ENCODE measurements at places on chromosomes 3 and 15.

DNA sequence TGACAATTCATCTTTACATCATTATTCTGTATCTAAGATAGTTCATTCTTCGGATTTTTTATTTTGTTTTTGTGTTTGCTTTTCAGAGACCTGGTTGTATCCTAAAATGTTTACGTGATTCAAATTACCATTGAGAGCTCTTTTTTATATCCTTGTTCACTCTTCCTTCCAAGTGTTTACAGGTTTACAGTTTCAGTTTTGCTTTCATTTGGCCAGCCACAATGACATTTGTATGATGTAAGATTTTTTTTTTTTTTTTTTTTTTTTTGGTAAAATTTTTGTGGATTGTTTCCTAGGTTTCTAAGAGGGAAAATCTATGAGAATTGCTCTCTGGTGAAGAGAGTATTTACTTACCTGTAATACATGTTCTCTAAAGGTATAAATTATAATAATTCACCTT lies 55.0 kb downstream of the SETD5 start:
- DNase-seq: no peak

- DNase-seq: peak; percentile 97
Observed at GRCh38 chr15:68599560-68600071, 20.8 kb downstream of the CORO2B start.

DNA sequence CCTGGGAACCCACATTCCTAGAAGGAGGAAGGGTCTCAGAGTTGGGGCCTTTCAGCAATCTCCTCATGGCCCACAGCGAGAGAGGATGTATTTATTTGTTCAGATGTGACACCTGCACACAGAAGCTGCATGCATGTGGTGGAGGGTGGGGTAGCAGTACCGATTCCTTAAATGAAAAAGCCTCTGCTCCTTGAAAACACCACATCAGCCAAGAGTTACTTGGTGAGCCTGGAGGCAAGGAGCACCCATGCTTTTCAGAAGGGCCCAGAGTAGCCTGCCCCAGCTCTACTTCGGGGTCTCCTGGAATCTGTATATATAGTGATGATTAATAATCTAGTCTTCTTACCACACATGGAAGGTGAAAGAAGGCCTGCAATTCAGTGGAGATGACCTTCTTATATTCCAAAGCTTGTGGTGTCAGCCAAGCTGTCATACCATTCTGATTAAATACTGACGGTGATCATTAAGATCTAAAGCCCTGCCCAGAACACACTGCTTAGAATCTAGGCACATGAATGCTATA lies 33.5 kb downstream of the SEMA6D start:
- DNase-seq: no peak

GRCh38 chr3:181604267-181604666 lies 107.5 kb upstream of the SOX2 start:
- DNase-seq: no peak

DNA sequence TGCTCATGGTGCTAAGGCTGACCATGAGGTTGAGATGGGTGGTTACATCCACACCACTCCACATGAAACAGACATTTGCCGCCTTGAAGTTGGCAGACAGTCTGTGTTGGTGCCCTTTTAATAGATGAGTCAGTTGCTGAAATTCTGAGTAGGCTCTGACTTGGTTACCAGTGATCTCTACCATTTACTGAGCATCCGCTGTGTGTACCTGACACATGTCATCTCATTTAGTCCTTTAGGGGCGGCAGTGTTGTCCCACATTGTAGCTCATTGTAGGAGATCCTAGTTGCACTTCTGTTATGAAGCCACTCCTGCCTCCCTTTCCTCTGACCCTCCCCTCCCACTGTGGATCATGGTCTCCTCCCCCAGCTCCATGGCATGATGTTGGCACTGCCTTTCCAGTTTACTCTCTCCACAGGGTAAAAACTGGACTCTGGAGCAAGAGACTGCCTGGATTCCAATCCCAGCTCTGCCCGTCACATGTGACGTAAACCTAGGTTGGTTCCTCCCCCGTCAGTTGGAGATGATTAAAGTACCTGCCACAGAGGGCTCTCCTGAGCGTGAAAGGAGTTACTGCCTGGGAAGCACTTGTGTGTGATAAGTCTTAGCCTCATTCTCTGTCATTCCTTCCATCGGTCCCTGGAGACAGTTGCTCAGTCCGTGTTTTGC lies 21.6 kb downstream of the SLCO3A1 start:
- DNase-seq: no peak

DNA sequence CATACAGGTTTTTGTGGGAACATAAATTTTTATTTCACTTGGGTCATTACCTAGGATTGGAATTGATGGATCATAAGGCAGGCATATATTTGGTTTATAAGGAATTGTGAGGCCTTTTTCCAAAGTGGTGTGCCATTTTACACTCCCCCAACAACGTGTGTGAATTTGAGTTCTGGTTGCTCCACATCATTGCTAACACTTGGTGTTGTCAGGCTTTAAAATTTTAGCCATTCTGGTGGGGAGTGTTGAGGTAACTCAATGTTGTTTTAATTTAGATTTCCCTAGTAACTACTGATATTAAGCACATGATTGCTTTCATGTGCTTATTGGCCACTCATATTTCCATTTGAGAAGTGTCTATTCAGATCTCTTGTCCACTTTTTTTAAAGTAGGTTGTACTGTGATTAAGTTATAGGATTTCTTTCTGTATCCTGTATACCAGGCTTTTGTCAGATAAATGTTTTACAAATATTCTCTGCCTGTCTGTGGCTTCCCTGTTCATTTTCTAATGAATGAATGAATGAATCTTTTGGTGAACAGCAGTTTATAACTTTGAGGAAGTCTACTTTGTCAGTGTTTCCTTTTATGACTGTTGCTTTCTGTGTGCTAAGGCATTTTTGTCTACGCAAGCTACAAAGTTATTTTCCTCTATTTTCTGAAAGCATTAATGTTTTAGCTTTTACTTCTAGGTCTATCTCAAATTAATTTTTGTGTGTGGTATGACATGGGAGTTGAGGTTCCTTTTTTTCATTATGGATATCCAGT lies 17.9 kb upstream of the NR2C2 start:
- no peak for DNase-seq

DNA sequence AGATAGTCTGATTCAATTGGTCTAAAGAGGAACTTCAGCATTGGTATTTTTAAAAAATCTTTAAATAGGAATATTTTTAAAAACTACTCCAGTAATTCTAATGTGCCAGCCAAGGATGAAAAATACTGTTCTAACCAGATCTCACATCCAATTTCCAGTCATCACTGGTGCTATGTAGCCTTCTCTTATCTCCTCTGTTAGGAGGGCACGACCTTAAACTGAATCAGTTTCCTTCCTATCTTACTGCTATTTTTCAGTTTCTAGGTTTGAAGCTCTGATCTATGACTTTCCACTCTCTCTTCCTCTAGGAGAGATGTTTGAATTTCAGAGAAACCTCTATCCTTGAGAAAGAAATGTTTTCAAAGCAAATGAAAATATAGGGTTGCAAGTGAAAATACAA lies 31.9 kb downstream of the HAPLN3 start:
- no peak for DNase-seq

- DNase-seq: no peak
Observed at GRCh38 chr3:197014942-197015575, 14.6 kb downstream of the MELTF start.

DNA sequence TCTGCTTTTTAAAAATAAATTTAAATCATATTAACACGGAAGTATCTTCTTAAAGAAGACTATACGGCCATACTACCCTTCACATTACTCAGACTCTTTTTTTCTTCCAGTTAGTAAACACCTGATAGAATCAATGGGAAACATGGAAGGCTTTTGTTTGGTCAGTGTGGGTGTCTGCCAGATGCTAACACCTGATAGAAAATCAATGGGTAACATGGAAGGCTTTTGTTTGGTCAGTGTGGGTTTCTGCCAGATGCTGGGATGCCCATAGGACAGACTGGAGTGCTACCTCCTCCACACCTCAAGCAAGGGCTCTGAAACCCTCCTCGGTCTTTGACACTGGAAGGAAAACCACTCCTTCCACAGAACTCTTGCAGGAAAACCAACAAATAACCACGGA lies 29.2 kb downstream of the HACL1 start:
- no peak for DNase-seq

DNA sequence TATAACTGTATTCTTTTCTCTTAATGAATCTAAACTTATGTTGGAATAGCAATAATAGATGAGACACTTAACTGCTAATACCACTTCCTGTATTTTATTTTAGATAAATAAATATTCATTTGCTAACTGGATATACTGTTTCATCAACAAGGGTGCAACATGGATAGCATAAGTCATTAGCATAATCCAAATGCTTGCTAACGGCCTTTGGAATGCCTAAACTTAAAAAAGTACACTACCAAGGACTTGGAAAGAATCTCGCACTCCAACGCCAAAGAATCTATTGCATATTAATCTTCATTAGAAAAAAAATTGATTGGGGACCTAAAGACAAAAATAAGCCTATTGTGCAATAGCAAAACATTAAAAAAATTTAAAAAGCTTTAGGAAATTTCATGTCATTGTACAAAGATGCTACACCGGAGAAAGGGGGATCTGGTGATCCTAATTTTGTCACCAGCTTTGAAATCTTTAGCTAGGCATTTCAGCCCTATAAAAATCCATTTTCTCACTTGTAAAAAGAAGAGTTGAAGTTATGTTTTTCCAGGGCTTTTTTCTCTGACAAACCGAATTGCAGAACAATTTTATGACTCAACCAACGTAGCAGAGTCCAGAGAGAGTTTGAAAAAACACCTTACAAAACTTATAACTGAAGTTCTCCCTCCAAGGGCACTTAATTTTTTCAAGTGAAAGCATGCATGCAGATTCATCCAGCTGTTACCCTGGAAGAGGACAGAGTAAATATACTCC lies 4.1 kb downstream of the VGLL3 start:
- DNase-seq: no peak

- no peak for DNase-seq
Observed at GRCh38 chr3:99950921-99951320, 133.3 kb downstream of the CMSS1 start.

- DNase-seq: no peak
Observed at GRCh38 chr3:36826240-36826639, 61.9 kb upstream of the DCLK3 start.

- DNase-seq: no peak
Observed at GRCh38 chr3:106844638-106845037, 532.6 kb upstream of the CCDC54 start.

DNA sequence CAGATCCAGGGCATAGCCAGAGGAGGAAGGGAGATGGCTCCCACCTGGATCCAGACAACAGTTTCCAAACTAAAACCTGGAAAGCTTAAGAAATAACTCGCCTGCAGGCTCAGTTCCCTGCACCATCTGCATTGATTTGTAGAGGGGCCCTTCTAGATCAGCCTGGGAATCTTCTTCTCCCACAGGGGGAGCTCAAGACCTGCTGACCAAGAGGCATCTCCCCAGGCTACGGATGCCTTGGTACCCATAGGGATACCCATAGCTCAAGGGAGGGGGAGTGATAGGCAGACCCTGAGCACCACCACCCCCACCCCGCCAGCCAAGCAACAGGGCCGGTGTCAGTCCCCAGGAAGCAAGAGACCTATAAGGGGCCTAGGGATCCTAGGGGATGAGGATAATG lies 28.0 kb upstream of the DCLK3 start:
- DNase-seq: peak; percentile 28

- DNase-seq: no peak
Observed at GRCh38 chr3:119608405-119609000, 10.8 kb downstream of the PLA1A start.

GRCh38 chr3:195120267-195120601 lies 150.7 kb downstream of the XXYLT1 start:
- DNase-seq: no peak

DNA sequence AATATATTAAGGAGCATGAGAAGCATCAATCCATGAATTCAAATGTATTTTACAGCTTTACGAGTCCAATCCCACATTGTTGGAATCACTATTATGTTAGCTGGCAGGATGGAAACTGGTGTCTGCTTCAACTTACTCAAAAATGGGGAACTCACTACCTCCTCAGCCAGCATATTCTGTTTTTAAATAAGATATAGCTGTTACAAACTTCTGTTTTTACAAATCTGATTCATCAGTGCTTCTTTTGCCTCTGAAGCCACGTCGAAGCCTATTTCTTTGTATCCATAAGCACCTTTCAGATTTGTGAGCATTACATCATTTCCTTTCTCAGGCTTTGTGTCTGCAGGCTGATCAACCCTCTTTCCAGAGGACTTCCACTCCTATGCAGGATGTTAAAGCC lies 105.9 kb downstream of the TPRG1 start:
- DNase-seq: no peak
